NCI-H2029 (cell line): ENCODE measurements at places on chromosomes 11 and 22.

- DNase-seq: no peak
Measured at GRCh38 chr11:131423688-131424087, 53.3 kb downstream of the NTM start.

- DNase-seq: no peak
Measured at GRCh38 chr22:28896611-28897010, 13.2 kb downstream of the ZNRF3 start.

DNA sequence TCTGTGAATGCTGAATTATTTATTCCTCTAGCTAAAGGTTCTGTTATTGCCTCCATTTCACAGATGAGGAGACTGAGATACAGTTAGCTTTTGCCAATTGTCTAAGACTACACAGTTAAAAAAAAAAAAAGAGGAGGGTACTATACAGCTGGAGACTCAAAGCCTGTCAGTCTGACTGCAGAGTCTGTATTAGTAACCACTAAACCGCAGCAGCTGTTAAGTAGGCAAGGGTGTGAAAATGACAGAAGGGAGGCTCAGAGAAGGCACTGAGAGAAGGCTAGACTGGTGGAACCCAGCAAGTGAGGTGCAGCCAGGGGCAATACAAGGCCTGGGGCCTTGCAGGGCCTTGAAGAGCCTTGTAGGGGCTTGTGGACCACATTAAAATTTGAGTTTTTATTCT is 181.2 kb downstream of the CSNK2A3 start:
- no peak for DNase-seq

GRCh38 chr11:71247551-71248250 is 4.7 kb downstream of the SHANK2 start:
- no peak for DNase-seq

GRCh38 chr11:93025558-93026255 is 56.3 kb downstream of the MTNR1B start:
- no peak for DNase-seq
